ENCODE measurements at places on chromosomes 2 and 18.

- ATAC-seq = no peak
Measured at GRCh38 chr2:137021763-137022162, 256.4 kb downstream of the THSD7B start.

DNA sequence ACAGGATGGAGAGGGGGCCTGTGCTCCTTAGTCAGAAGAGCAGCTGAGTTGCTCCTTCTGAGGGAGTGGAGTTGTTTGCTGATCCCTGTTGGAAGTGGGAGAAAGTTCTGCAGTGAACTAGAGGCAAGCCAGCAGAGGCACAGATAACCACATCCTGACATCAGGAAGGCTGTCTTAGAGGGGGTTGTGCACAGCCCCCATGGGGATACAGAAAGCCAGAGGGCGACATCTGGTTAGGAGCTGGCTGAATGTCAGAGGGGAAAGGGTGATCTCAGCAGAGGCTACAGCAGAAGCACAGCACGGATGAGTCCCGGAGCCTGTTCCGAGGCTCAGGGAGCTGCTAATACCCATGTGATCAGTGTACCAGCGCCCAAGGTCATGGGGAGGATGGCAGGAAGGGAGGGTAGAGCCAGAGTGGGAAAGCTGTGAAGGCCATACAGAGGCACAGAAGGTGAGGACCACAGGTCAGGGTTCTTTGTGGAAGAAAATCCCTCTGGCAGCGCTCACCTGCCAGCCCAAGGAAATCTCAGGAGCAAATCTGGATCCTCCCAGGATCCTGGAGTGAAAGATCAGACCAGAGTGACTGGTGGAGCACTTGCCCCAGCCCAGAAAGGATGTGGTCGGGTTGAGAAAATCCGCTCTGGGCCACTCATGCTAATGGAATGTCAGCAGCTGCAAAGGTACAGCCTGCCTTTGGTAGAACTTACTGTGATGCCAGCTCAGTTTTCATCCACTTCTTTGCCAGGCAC lies 111.8 kb downstream of the STPG4 start:
- no peak for ATAC-seq

- no peak for ATAC-seq
Measured at GRCh38 chr18:11761553-11761952, 72.5 kb downstream of the GNAL start.

DNA sequence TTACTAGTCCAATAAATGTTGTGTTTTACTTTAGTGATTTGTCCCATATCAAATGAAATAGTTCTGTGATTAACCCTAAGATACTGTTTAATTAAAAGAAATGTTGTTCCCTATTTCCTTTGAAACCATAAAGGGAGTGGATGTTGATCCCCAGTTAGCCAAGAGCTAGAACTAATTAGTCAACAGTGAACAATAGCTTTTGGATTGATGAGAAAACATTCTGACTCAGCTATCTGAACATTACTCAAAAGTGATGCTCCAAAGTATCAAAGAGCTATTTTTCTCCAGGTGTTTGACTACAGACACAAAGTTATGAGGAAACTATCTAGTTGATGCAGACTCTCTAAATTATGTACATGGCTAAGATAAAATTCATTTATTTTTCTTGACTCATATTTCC lies 7.3 kb upstream of the FEZ2 start:
- no peak for ATAC-seq

DNA sequence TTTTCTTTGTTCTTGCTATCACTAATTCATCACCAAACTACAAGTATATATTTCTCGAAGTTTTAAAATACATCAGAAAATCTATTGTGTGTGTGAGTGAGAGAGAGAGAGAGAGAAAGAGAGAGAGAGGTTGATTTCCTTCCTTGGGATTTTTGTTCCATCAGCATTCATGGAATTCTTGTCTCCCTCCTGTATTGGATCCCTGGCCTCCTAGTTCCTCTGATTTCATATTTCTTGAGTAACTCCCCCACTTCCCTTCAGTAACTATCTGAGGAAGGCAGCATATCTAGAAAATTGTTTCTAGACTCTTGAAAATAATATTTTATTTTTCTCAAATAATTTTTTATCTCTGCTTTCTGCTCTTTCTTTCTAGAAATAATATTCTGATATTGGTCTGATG lies 13.3 kb upstream of the ACTR2 start:
- ATAC-seq = no peak

DNA sequence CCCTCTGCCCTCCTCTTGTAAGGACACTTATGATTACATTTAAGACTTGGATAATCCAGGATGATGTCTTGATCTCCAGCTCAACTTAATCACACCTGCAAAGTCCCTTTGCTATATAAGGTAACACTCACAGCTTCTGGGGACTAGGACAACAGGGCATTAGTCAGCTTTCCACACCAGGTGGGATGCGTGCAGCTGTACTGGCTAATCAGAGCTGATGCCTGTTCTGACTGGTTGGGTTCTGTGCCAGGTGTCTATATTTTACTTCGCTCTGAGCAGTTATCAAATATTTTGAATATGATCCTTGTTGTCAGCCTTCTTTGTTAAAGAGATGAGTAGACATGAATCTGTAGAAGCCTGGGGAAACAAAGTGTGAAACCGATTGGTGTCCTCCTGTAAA lies 115.5 kb upstream of the ATP8B1 start:
- no peak for ATAC-seq

DNA sequence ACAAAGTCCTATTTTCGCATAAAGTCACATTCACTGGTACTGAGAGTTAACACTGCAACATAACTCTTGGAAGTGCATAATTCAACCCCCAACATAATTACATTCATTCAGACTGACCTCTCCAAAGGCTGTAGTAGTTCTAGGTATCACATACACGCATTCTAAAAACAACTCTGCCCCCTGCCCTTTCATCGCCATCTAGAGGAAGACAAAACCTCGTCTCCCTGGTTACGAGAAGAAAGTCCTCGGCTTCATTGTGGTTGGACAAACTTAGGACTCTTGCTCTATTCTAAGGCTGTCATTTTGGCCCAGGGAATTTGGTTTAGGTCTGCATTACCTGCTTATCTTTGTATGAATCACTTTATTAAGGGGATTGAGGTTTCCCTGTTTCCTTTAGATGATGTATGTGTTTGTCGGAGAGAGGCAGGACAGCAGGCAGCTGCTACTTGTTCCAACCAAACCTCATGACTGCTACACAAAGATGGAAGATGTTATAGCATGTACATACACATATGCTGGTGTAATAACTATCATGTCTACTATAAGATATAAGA lies 215.4 kb upstream of the NRXN1 start:
- ATAC-seq = no peak

DNA sequence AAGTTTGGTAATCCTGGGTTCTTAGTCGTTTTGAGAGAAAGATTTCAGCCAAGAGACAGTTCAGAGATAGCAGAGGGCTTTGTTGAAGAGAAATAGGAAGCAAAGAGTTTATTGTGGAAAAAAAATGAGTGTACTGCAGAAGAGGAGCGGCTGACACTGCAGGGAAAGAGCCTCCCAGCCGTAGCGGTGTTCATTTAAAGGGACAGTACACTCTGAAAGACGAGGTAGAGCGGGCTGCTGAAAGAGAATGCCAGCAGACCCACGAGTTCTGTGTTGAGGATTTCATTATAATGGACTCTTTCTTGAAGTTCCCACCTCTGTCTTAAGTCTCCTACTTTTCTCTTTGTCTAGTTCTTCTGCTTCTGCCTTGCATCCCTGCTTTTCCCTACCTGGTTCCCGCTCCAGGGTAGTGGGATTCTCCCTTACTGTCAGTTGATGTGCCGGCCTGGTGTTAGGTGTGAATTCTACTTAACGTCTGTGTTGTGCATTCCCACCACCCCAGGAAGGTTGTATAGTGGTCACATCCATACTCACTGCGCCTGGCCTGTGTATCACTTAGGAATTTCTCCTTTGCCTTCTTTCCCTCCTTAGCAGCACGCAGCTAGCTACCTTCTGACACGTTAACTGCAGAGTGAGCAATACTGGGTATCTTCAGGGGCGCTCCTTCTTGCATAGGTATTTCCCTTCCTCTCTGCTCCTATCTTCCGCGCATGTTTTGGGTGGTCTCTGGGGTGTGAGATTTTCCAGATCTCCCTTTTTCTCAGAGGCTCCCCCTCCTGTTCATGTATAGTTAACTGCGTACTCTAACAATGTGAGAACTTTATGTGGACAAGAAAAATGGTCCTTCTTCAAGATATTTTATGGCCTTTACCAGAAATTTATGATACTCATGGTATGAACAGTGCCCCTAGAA lies 164.5 kb downstream of the PTH2R start:
- no peak for ATAC-seq

DNA sequence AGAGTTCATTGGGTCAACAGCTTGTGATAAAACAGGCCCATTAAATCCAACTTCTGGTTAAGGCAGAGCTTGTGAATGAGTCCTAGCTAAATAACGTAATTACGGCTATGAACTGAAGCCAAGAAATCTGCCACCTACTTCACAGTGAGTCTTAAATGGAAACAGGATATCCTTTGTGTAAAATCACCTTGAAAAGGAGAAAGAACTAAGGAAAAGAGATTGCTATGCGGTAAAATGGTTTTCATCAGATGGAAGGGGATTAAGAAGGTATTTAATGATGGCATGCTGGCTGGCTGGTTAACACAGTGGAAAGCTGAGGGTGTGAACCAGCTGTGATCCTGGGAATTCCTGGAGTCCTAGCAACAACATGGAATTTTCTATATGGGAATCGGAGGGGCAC lies 156.6 kb downstream of the DOK6 start:
- ATAC-seq = no peak

GRCh38 chr2:18178736-18179349 lies 300.4 kb downstream of the KCNS3 start:
- ATAC-seq = no peak

DNA sequence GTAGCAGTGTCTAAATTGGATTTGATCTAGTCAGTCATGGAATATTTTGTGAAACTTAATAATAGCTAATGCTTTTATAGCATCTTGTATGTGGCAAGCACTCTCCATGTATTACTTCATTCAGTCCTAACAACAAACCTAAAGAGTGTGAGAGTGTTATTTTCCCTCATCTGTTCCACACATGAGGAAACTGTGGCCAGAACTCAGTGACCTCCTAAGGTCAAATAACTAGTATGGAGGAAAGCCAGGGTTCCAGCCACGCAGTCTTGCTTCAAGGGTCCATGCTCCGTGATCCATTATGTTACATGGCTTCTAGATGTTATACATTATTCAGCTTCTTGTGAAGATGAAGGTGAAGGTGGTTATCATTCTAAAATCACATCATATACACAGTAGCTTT lies 45.5 kb downstream of the TWSG1 start:
- no peak for ATAC-seq

DNA sequence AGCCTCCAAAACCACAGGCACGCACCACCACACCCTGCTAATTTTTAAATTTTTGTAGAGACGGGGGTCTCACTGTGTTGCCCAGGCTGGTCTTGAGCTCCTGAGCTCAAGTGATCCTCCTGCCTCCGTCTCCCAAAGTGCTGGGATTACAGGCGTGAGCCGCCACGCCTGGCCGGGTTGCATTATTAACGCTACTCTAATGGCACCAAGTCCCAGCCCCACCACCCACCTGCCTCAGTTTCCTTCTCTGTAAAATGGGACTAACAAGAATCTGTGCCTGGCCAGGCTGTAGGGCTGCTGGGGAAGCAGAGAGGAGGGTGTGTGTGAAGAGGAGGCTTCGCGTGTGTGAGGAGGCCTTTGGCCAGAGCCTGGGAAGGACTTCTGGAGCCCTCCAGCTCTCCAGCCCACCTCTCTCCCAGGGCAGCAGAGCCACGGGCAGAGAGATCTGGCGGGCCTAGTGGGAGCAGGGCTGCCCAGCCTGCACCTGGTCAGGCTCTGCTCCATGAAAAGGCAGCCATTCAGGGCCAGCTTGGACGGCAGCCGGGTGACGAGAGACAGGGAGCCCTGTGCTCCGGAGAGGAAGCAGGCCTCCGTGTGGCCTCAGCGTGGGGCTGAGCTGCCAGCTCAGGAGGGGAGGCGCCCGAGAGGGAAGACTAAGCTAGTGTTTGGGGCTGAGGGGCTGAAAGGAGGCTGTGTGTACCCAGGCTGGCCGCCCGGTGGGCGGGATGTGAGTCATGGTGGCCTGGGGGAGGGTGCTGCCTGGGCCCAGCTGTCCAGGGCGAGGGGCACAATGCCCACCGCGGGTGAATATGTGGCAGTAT lies 7.4 kb upstream of the B3GNT7 start:
- ATAC-seq = no peak

DNA sequence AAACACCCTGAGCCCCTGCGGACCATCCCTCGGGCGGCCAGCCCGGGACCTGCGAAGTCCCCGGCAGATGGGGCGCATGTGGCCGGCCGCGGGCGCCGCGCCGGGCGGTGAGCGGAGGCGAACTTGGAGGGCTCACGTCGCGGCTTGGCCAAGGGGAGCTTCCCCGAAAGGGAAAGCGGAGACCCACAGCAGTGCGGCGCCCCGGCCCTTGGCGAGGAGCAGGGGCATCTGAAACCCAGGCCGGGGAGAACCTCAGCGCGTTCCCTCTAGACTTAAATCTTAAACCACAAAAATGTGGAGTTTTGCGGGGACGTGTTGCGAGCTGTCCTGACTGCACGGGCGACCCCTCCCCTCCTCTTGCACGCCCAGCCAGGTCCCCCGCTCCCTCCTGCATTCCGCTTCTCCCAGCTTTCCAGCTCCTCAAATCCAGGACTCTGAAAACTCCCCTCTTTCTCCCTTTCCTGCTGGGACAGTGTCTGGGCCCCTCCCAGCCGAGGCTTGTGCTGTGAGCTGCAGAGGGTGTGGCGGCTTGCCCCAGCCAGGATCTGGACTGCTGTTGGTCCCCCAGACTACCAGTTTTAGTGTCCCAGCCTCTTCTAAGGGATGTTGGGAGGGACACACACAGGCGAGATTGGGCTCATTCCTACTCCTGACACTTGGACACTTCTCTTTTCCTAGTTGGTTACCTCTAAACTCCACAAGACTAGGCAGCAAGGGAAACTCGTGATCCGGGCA lies 1.3 kb downstream of the FMNL2 start:
- ATAC-seq = no peak

DNA sequence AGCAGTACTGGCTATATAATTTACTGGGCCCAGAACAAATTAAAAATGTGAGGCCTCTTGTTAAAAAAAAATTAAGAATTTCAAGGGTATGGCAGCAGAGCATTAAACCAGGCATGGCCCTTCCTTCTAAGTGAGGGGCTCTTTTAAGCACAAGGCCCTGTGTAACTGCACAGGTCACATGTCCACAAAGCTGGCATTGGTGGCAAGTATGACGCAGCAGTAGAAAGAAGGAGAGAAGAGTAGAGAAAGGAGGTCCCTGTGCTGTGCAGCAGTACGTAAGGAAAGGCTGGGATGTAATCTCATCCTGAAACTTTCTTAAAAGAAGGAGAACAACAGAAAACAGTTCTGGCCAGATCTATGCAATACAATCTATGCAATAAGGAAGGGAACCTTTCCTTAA lies 51.2 kb downstream of the MBD2 start:
- no peak for ATAC-seq

- ATAC-seq = no peak
Measured at GRCh38 chr2:65630643-65631042, 198.2 kb upstream of the SPRED2 start.

DNA sequence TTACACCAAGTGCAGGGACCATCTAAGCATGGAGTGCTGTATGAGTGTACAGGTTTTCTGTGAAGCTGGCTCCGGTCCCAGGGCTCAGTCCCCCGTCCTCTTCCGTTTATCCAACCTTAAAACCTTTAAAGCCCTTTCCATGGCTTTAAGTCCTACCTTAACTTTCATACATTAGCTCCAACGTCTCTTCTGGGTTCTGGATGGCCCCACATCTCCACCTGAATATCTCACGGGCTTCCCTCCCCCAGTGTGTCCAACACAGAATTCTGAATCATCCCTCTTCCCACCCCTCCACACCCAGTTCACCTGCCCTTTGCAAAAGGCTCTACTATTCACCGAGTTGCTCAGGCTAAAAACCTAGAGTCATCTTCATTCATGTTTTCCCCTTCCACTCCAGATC lies 12.8 kb downstream of the ARHGAP25 start:
- ATAC-seq = no peak

- ATAC-seq = no peak
Measured at GRCh38 chr2:46056541-46056940, 240.7 kb upstream of the EPAS1 start.

- ATAC-seq = peak; percentile 20
Measured at GRCh38 chr2:105806996-105807395, 62.3 kb downstream of the NCK2 start.

Data from activated CD4-positive, CD25-positive, alpha-beta regulatory T cell treated with anti-CD3 and anti-CD28 coated beads, Interleukin-2, amount 50 U/mL, for 24 hours (primary cell).